ENCODE measurements at places on chromosomes 13 and 19. TPM values are rescaled to one million over a fixed set of nuclear protein-coding genes. Genes with fewer than 3 reads are reported as not detected.

HCN2 gene
- total RNA-seq: 1.1 TPM

IL27RA gene
- 8.4 TPM for total RNA-seq

LILRB5 gene
- total RNA-seq: not detected

TRMT1 gene
- 40.0 TPM for total RNA-seq

FLT1 gene
- 156 TPM for total RNA-seq

RASIP1 gene
- 153 TPM for total RNA-seq

CBLC gene
- not detected for total RNA-seq

ZNF14 gene
- total RNA-seq: 2.5 TPM

NLRP11 gene
- total RNA-seq: not detected

SIGLEC14 gene
- 0.44 TPM for total RNA-seq

SLC15A1 gene
- not detected for total RNA-seq

CEP89 gene
- total RNA-seq: 24.5 TPM

DNA sequence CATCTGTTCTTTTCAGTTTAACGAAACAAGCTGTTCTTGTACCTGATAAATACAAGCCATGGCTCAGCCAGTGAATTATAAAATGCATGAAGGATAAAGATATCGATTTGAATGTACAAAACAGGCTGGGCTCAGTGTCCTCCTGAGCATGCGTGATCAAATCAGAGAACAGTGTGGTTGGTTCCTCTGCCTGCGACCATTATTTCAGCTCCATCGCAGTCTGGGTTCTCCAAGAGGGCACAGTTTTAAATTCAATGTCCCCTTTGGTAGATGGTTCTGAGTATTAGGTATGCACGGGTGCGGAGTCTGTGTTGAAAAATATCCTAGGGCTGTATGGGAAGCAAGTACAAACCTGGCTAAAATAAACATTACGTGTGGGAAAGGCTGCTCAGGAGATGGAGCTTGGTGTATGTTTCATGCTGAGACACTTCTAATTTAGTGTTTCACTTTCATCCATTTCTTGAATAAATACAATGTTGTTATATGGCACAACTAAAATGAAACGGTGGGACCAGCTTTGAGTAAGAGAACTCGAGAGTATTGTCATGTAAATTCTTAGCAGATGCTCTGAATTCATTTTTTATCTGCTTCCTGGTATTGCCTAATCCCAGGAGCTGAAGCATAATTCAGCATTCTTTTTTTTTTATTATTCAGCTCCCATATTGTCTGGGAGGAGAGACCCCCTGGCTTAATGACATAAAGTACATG, 458.7 kb downstream of the MYO16 start:
- DNase-seq: no peak

DNA sequence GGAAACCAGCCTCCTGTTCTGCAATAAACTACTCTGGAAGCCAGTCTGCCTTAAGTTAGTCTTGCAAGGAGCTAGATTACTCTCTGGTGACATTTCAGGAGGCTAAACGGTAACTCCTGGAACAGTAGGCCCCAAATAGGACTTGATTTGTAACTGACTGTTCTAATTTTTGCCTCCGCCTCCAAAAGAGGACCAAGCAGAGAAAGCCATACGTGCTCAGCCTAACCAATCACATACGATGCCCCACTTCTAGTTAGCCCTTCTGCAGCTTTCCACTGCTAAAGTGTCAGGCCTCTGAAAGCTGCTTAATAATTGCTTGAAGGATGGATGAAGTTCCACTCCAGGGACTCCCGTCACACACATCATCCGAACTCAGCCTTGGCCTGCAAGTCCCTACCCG, 744 bp downstream of the ZNF805 start:
- no peak for DNase-seq

DNA sequence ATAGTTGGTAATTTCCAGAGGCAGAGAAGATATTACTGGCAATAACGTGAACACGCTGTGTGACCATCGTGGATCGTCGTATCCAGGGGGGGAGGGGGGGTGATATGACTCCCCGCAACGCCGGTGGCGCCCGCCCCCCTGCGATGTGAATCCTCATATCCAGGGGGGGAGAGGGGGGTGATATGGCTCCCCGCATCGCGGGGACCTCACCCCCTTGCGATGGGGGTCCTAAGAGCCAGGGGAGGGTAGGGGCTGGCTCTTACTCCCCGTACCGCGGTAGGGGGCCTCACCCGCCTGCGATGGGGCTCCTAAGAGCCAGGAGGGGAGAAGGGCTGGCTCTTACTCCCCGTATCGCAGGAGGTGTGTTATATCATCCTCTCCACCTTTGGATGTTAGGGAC, 31.3 kb upstream of the RGCC start:
- no peak for DNase-seq

DNA sequence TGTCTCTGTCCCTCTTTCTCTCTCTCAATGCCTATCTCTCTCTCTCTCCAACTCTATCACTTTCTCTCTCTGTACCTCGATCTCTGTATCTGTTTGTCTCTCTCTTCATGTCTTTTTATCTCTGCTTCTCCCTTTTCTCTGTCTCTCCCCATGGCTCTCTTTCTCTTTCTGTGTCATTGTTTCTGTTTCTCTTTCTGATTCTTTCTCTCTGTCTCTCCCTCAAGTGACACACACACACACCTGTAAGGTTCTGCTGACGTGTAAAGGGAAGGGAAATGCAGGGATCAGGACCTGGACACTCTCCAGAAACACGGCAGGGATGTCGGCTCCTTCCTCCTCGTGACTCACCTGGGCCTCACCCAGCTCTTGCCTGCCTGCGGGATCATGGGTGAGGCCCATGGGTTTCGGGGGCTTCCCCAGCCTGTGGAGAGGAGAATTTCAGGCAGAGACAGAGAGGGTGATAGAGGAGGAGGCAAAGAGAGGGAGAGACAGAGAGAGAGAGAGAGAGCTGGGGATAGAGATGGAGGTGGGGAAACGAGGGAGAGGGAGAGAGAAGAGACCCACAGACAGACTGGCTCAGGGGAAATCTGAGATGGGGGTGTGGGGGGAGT, 5.4 kb upstream of the PLAUR start:
- no peak for DNase-seq

GRCh38 chr13:25080773-25081172, 15.2 kb upstream of the PABPC3 start:
- DNase-seq: no peak

DNA sequence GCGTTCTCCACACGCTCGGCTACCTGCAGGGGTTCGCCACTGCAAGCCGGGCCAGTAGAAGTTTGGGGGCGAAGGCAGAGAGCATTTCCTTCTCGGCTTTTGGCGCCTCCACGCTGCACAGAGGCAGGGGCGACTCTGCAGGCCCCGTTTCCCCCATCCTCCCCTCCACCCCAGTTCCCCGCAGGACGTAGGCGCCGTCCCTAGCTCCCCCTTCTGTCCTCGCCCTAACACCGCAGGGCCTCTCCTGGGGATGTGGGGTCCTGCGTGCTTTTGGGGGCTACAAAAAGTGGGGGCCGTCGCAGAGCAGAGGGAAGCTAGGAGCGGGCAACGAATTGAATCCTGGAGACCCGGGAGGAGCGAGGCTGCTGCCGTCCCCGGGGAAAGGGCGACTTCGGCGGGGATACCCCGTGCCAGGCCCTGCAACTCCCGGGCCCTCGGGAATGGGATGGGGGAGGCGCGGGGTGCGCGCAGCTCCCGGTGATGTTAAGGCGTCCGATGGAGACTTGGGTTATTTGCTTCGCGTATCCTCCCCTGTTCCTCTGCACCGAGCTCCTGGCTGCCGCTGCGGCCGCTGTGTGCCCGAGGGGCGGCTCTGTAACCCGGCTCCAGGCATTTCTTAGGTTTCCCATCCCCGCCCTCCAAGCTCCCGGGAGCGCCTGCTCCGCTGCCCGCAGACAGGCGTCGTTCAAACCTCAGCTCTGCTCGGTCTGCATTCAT, 255.9 kb upstream of the SOX21 start:
- DNase-seq: no peak

- no peak for DNase-seq
Measured at GRCh38 chr13:39910041-39910440, 254.6 kb downstream of the COG6 start.

DNA sequence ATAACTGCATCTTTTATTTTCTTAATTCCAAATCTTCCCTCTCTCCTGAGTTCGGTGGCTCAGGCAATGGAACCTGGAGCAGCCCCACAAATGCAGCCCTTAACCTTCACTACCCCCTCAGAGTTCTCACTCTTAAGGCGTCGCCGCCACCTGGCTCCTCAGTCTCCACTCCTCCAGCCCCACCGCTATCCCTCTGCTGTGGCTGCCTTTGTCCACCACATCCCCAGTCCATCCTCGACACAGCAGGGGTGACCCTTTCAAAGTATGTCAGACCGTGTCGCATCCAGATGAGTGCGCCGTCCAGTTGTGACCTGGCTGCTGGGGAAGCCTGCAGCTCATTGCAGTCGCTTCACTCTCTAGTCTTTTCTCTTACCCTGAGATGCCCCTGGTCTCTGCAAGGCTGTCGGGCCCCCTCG, 1.0 kb downstream of the SPPL2B start:
- DNase-seq: no peak

GRCh38 chr13:90534617-90535370, 812.7 kb upstream of the MIR17HG start:
- DNase-seq: no peak

DNA sequence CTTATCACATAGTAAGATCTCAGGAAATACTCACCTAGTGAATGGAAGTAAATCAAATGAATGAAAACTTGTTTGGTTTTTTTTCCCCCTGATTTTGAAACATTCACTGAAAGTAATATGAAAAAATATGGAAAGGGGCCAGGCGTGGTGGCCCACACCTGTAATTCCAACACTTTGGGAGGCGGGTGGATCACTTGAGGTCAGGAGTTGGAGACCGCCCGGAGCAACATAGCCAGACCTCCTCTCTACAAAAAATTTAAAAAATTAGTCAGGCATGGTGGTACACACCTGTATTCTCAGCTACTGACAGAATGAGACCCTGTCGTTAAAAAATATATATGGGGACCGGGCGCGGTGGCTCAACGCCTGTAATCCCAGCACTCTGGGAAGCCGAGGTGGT, 149.6 kb downstream of the SIPA1L3 start:
- no peak for DNase-seq

- DNase-seq: no peak
Measured at GRCh38 chr13:111034811-111035210, 80.3 kb upstream of the ARHGEF7 start.

DNA sequence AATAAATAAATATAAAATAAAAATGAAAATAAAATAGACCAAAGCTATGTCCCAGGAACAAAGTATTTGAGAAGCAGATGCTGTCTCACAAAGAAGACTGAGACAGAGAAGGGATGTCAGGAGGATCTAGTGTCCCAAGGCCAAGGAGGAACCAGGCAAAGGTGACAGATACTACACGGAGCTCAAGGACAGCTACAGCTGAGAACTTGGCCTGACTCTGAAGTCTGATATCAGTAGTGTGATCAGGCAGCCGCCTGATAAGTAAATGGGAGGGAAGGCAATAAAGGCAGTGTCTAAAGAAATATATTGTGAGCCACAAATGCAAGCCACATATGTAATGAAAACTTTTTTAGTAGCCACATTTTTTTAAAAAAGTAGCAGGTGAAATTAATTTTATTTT, 20.4 kb upstream of the NANOS3 start:
- no peak for DNase-seq

DNA sequence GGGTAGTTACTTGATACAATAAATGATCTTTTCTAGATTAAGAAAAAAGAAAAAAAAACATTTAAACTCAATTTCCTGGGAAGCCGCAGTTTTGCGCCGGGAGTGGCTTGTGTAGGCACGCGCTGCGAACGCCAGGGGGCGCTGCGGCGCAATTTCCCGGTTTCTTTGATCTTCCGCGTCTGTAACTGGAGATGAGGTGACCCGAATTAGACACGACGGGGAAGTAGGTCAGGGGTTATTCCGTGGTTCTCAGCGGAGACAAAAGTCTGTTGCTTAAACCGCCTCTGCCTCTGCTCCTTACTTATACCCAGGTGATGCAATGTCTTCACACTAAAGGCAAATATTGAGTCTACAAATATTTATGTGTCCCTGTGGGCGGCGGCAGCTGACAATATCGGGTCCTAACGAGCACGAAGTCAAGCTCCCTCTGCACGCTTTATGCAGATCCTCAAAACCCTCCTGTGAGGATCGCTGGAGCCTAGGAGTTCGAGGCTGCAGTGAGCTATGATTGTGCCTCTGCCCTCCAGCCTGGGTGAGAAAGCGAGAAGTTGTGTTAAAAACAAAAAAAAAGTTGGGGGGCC, 15.2 kb downstream of the STXBP2 start:
- no peak for DNase-seq

DNA sequence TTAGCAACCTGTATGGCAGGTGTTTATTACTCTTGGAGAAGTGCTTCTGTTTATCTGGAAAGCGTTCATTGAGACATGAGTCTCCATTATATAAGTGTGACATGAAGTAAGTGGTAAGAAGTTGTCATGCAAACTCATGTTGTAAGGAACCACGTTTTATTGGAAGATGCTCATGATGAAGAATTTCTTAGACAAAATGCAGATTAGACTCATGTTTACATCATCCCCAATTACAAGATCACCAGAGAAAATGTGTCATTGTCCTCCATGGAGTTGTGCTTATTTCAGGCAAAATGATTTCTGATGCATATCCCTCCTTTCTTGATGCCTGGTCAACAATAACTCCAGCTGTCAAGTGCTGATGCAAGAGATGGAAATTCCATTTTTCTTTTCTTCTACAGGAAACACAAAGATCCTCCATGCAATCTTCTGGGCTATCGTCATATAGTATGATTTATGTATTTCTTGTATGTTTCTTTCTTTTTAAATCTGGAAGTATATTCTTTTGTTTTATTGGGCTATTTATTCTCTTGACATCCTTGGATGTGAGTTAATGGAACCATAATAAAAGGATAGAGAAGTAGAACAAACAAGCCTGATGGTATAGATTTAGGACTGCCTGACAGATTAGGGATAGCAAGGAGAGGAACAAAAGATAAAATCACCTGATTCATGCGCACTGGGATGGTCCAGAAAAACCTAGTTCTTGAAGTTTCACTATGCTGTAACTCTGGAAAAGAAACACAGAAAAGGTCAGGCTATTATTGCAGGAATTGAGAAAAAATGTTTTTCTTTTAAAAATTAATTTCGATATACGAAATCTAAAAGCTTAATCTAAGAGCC, 50.7 kb upstream of the DIAPH3 start:
- DNase-seq: no peak

- no peak for DNase-seq
Measured at GRCh38 chr19:7393459-7393858, 44.7 kb downstream of the ARHGEF18 start.

GRCh38 chr13:49652355-49653305, 24.3 kb downstream of the ARL11 start:
- no peak for DNase-seq

DNA sequence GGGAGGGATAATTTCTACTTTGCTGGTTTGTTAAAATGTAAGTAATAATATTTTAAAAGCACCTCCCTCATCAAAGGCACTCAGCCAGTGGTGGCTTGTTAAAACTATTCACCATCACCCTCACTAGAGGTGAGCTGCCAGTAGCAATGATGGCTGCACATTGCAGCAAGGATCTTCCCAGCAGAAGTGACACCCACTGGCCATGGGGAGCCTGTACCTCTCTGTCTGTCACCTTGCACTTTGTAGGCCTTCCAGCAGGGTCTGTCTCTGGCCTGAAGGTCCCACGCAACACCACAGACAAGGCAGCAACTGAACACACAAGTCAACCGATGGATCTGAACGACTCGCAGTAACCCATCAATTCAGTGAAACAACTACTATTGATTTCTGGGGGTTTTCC, 47.3 kb upstream of the C13orf42 start:
- DNase-seq: no peak

GRCh38 chr19:49155005-49155819, at the start of gene HRC:
Gene HRC, minus strand, starts transcription at chr19:49155396. Its CDS starts 159 bp downstream, at chr19:49155237.
- no peak for DNase-seq

- DNase-seq: no peak
Measured at GRCh38 chr13:39561971-39562370, 41.0 kb downstream of the LHFPL6 start.

- DNase-seq: no peak
Measured at GRCh38 chr19:13958043-13958442, 5.7 kb downstream of the DCAF15 start.

GRCh38 chr19:6737873-6738786, 750 bp upstream of the GPR108 start:
- no peak for DNase-seq
